ENCODE measurements at places on chromosomes 16 and 17.

- DNase-seq = no peak
These were observed 29.4 kb downstream of the C16orf87 start for GRCh38 chr16:46801428-46802049.

DNA sequence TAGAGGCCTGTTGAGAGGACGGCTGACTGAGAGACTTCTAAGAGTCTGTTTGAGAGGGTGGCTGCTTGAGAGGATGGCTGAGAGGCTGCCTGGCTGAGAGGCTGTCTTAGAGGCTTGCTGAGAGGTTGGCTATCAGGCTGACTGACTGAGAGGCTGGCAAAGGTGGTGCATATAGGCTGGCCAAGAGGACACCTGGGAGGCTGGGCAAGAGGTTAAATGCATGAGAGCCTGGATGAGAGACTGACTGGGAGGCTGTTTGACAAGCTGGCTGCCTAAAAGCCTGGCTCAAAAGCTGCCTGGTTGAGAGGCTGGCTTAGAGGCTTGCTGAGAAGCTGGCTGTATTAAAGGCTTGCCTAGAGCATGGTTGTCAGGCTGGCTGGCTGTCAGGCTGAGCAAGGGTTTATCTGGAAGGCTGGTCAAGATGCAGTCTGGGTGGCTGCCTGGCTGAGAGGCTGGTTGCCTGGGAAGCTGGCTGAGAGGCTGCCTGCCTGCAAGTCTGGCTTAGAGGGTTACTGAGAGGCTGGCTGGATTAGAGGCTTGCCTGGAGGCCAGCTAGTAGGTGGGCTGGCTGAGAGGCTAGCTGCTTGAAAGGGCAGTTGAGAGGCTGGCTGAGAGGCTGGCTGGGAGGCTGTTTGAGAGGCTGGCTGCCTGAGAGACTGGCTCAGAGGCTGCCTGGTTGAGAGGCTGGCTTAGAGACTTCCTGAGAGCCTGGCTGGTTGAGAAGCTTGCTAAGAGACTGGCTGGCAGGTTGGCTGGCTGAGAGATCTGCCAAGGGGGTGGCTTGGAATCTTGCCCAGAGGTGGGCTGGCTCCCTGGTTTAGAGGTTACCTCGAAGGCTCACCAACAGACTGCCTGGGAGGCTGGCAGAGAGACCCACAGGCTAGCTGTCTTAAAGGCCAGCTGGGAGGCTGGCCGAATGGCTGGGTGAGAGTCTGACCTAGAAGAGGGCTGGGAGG is 38.3 kb upstream of the ACSM2B start:
- DNase-seq = no peak

DNA sequence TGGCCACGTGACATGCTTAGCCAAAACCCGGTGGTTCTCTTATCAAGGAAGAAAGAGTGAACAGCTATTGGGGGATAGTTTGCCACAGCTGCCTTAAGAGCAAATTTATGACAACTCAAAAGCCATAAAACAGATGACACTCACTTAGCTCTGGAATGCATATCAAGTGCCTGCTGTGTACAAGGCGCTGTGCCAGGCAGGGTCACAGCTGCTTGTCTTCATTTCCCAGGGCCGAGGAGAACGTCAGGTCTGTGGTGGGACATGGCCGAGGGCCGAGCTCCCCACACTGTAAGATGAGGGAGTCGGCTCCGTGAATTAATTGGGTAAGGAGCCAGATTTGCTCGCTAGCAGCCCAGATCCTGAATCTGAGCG is 14.0 kb downstream of the EEF2K start:
- no peak for DNase-seq

GRCh38 chr16:49619811-49620157 is 236.1 kb downstream of the ZNF423 start:
- no peak for DNase-seq

GRCh38 chr17:80751946-80752581 is 207.4 kb downstream of the RPTOR start:
- no peak for DNase-seq

DNA sequence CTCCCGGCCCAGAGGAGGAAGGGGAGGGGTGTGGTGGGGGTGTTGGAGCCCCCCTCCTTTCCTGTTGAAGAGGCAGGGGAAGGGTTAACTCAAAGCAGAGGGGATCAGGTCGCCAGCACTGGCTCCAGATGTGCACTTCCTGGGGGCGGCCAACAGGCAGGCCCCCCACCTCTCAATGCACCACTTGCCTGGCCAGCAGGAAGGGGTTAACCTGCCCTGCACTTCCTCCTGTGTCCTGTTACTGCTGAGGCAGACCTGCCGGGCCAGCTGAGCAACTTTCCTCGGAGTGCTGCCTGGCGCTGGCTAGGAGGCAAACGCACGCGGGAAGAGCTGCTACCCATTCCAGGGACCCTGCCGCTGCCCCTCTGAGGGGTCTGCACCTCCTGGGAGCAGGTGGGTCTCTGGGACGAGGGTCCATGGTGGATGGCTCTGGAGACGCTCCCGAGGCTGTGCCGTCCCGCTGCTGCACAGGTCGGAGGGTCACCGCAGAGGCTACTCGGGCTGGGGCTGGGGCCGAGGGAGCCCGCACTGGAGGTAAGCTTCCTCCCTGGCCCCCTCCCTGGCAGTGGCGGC is at the start of gene EPN3:
EPN3 (plus strand) TSS at position 284 of the 573 bp plus-strand sequence. CDS start 3,822 bp downstream, outside the sequence.
- DNase-seq = no peak

DNA sequence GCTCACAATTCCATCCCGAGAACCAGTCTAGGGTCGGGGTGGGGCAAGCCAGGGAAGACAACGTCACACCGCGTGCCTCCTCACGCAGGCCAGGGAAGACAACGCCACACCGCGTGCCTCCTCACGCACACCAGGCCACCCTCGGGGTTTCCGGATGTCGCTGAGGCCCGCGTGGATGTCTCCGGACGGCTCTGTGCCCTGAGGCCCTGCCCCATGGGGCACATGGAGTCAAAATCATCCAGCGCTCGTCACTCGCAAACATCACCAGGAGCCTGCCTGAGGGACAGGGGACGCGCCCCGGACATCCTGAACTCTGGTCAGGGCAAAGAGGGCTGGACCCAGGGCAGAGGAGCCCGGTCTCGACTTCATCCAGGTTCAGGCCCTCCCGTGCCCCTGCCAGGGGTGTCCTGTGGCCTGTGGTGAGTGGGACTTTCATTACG is 3.7 kb downstream of the TMEM204 start:
- DNase-seq = no peak

DNA sequence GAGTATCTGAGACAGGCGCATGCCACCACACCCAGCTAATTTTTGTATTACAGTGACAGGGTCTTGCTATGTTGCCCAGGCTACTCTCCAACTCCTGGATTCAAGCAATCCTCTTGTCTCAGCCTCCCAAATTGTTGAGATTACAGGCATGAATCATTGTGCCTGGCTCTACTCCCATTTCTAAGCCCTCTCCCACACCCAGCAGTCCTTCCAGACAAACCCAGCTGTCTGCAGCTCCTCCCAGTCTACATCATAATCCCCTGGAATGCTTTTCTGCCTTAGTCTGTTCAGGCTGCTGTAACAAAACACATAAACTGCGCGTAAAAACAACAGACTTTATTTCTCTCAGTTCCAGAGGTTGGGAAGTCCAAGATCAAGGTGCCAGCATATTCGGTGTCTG is 144.5 kb downstream of the GRIN2A start:
- DNase-seq = no peak

DNA sequence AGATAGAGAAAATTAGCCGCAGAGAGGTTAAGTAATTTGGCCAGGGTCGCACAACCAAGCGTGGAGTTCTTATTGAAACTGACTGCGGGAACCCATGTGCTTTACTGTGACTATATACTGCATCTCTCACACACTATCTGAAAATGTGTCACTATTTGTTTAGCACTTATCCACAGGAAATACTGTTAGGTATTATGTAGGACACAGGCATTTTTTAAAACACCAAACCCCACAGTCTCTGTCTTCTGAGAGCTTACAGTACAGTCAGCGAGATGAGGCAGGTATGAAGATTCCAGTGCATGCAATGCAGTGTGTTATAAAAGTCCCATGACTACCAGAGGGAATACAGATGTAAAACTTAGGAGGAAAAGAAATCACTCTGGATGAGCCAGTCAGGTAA is 11.3 kb downstream of the RBL2 start:
- no peak for DNase-seq

DNA sequence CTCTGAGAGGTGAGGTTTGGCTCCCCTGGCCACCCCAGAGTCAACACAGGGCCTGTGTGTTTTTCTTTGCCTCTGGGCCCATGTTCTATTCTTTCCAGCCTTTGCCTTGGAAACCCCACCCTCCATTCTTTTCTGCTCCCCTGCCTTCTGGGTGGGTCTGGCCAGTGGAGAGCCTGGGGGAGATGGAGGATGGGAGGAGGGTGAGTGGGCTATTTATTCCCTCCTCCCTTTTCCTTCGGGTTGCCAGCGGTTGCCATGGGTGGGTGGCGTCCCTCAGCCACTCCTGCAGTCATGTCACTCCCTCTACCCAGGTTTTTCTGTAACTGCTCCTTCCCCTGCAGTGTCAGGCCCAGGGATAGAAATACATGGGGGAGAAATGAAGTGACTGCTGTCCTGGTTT is 15.5 kb downstream of the CMIP start:
- DNase-seq = no peak

DNA sequence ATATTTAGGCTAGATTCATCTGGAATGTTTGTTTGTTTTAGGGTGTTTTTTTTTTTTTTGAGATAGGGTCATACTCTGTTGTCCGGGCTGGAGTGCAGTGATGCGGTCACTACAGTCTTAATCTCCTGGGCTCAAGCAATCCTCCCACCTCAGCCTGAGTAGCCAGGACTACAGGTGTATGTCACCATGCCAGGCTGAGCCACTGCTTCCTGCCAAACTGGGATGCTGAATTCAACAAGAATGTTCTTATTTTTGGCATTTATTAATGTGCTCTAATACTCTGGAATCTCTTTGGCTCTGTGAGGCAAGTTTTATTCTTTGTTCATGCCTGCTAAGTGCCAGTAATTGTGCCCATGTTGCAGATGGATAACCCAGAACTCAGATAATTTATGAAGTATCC is 21.5 kb downstream of the SP2 start:
- DNase-seq = no peak

DNA sequence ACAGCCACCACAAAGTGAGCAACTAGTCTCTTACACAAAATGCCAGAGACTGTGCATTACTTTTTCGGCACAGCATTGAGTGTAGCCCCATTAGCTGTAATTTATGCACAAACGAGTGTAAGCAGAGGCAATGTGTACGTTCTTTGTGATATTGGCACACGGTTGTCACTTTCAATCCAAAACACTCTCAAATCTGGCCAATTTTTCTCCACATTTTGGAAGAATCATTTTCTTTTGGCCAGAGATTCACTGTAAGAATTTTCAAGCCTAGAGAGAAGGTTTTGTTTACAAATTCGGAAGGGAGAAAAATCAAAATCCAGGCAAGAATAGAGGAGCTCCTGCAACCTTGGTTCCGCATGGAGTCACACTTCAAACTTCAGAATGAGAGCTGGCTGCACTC is 15.4 kb upstream of the KIF2B start:
- no peak for DNase-seq

DNA sequence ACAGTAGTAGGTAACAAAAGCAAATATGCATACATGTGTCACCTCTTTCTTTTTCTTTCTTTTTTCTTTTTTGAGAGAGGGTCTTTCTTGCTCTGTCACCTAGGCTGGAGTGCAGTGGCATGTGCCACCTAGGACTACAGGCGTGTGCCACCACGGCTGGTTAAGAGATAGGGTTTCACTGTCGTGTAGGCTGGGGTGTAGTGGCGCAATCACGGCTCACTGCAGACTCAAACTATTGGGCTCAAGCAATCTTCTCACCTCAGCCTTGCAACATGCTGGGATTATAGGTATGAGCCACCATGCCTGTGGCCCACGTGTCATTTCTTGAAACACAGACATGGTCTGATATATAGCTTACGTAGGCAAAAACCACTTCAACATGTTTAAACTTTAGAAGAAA is 397.7 kb upstream of the PMFBP1 start:
- no peak for DNase-seq

GRCh38 chr16:82082543-82083244 is 47.6 kb downstream of the HSD17B2 start:
- DNase-seq = no peak

- DNase-seq = no peak
These were observed 22.6 kb downstream of the AKAP1 start for GRCh38 chr17:57107498-57108101.

GRCh38 chr16:64952177-64952576 is 169.7 kb downstream of the CDH11 start:
- DNase-seq = no peak

DNA sequence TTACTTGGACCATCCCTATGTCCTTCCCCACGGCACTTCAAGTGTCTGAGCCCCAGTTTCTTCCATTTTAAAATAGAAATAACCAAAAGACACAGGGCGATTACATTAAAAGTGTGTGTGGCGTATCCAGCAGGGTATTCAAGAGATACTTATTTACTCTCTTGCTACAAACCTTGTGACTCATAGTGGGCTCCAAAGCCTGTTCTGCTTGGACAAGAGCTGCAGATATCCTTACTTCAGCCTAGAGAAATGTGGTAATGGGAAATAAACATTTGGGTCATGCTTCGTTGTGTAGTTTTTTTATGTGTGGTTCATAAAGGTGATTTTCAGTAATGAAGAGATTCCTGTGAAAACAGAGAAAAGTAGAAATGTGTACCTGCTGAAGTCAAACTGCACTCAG is 288.9 kb upstream of the CDH11 start:
- no peak for DNase-seq

DNA sequence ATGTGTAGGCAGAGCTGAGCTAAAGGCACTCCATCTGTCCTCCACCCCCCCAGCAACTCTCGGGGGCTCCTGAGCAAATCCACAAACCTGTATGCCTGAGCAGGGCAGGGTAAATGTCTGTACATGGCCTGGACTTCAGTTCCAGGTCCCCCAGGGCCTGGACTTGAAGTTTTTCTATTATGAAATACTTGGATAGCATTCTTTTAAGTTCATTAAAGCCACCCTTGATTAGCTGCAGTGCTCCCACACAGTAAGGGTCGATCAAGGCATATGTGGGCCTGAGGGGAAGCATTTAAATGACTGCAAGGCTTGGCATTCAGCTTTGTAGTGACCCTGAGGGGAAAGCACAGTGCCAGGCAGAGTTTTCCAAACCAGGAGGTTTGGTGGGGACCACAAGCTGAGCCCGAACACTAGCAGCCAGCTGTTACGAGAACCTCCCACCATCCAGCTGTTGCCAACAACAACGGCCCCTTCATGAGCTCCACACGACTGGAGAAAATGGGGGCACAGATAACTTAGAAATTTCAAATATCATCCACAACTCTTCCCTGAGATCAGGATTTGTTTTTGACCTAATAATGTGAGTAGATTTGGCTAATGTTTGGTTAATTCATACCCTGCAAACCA is 6.7 kb downstream of the FAM117A start:
- no peak for DNase-seq

GRCh38 chr17:8324923-8325322 is 14.7 kb upstream of the ODF4 start:
- no peak for DNase-seq

GRCh38 chr17:81810476-81810875 is 6.5 kb downstream of the GCGR start:
- no peak for DNase-seq

GRCh38 chr17:2380226-2380922 is 20.5 kb downstream of the MNT start:
- no peak for DNase-seq

DNA sequence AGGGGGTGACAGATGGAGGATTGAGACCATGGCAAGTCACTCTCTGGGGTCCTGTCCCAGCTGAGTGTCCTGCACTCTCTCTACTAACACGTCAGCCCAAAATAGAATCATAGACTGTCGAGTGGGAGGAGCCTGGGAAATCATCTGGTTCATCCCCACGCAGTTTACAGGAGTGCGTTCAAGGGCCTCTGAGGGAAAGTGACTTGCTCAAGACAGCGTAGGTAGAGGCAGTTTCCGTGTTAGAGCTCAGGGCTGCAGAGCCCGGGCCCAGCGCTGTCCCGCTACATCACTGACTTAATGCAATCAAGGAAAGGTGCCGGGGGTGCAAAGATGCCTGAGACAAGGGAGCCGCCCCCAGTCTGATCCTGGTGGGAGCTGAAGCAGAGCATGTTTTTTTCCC is 10.3 kb downstream of the GSG1L2 start:
- DNase-seq = no peak
